ENCODE measurements at places on chromosomes 1 and 21.

DNA sequence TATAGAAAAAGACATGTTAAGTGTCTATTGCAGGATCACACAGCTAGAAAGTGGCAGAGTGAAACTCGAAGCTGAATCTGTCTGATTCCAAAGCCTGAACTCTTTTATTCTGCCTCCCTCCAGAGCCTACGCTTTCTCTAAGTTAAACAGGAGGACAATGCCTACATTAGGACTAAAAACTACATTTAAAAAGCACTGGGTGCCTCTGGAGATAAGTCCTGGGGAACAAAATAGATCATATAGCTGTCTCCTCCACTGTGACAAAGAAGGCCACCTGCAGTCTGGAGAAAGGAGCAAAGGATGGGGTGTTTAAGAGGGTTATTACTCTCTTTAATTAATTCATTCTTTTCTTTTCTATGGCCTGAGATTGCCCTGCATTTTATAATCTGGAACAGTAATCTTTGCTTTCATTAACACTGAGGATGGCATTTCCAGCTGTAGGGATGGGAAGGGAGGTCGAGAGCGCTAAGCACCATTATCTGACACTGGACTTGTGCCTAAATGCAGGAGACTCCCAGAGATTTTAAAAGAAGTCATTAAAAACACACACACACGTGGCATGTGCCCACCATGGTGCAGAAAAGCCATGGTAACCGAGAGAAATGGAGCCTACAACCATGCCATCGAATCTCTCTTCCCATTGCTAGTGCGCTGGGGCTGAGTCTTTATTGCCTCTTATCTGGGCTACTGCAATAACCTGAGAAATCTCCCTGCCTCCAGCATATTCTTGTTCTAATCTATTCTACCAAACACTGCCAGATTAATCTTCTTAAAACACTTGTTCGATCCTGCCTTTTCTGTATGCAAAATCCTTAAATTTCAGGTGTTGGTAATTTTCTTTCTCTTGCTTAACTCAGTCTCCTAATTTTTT, 92.2 kb downstream of the PLXNA2 start:
- DNase-seq = no peak

GRCh38 chr1:37808369-37809319, 636 bp upstream of the YRDC start:
- DNase-seq = no peak

- DNase-seq = no peak
These were observed 4.8 kb downstream of the NECTIN4 start for GRCh38 chr1:161084597-161084988.

GRCh38 chr1:95282518-95282895, 48.5 kb downstream of the RWDD3 start:
- no peak for DNase-seq

- no peak for DNase-seq
These were observed 183.2 kb downstream of the DNM3 start for GRCh38 chr1:172024516-172024915.

GRCh38 chr1:109134423-109134822, 20.5 kb downstream of the ELAPOR1 start:
- no peak for DNase-seq

GRCh38 chr1:116711263-116711840, 42.9 kb upstream of the CD2 start:
- DNase-seq = no peak

GRCh38 chr1:65179148-65179547, 31.1 kb downstream of the AK4 start:
- no peak for DNase-seq

Data from activated T-helper 1 cell treated with anti-CD3 and anti-CD28 coated beads, Interleukin-2, amount 50 U/mL, for 16 hours (primary cell).